Osteocyte (in vitro differentiated cells): ENCODE measurements at places on chromosomes 2 and 18.

GRCh38 chr2:201621293-201621999 is 21.9 kb downstream of the TMEM237 start:
- DNase-seq = no peak

DNA sequence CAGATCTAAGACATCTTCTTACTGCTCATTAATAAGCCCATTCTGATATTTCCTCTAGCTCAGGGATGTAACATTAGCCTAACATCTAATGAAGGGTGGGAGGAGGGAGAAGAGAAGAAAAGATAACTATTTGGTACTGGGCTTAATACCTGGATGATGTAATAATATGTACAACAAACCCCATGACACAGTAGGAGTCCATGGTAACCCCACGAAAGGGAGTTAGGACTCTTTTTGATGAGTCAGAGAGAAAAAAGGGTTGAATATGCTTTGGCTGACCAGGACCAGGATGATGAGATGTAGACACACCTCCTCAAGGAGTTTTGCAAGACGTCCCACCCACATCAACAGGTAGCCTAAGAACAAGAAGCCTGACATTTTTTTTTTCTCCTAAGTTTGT is 34.4 kb upstream of the DLX2 start:
- DNase-seq = no peak

DNA sequence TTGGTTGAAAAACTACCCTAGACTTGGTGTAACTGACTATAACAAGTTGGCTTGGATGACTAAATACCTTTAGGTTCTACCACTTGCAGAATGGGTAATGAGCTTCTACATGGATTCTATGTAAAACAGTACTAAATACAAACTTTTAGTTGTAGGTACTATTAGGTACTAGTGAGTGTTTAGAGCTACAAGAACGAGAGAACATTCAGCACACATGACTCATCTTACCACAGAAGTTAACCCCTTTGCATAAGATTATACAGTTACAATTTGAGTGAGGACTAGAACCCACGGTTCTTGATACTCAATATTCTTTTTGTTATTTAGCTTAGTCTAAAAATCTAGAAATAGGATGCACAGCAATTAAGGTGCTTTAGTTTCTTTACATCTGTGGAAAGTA is 101.7 kb upstream of the TFCP2L1 start:
- no peak for DNase-seq

DNA sequence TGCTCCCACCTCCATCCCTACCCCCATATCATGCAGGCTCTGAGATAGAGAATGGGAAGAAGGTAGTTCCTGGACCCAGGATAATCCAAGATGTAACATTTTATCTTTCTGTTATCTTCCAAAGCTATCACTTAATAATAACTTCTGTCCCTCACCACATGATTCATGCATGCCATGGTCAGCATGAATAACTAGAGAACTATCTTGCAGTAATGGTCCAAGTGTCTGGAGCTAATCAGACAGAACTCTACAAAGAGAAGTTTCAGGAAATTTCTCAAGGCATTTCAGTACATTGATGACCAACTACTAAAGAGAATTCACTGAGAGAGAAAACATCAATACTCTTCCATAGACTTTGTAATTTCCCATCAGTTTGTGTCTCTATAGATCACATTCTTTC is 1469.7 kb upstream of the PIK3C3 start:
- DNase-seq = no peak

- DNase-seq = no peak
Measured at GRCh38 chr18:77321823-77322805, 72.5 kb downstream of the GALR1 start.
